Posterior cingulate gyrus (tissue), 11 donors: ENCODE measurements at places on chromosomes 11 and 22.

DNA sequence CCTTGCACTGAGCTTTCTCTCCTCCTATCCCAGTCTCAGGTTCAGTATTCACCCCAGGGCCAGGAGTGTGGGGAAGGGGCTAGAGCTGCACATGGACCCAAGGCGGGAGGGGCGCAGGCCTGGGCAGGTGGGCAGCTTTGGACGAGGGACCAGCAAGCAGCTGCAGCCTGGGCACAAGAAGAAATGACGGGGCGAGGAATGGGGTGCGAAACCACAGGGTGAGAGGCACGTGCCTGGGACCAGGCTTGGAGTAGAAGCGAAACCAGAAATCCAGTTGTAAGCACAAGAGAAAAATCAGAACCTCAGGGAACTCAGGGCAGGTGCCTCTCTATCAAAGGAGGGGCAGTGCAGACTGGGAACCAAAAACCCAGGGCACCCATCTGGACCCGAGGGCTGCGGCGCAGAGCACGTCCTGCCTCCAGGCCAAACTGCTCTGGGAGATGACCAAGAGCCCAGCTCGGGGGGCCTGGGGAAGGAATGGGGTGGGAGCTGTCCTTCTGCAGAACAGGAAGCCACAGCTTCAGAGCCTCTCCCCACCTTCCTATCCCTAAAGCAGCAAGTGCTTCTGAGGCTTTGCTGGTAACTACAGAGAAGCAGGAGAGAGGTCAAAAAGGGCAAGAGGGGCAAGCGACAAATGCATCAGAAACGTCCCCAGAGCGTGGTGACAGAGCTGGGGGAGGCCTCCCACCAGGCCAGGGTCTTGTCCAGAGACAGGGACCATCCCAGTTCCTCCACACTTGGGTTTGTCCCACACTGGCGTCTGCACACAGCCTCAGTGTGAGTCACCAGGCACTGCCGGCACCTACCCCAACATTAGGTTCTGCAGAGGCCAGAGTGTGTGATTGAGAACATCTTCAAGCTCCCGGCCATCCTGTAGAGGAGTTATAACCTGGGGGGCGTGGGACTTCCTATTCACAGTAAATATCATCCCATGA lies 18.3 kb upstream of the TMPRSS4 start:
- DNase-seq: no peak

DNA sequence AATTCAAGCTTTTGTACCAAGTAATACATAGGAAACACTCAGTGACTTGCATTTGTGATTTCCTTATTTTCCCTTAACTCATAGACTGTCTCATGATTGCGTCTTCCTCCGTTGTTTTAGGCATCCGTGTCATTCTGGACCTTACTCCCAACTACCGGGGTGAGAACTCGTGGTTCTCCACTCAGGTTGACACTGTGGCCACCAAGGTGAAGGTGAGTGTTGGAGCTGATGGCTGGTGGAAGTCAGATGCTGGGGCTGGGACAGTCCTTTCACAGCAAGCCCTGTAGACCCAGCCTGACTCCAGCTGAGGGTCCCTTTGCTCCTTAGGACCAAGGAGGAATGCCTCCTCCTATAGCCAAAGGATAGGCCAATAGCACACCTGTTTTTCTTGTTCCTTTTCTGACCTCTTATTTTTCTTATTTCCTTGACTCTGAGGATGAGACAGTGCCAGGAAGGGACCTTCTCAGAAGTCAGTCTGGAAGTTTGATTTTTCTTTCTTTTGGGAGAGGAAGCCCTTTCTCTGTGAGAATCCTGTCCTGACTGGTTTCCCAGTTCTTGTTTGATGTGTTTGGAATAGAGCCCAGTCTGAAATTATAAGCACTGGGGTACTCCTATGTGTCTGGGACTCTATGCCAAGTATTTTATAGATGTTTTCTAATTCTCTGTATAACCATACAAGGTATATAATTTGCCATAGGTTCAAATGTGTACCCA lies 2.2 kb downstream of the SLC3A2 start:
- DNase-seq: no peak

DNA sequence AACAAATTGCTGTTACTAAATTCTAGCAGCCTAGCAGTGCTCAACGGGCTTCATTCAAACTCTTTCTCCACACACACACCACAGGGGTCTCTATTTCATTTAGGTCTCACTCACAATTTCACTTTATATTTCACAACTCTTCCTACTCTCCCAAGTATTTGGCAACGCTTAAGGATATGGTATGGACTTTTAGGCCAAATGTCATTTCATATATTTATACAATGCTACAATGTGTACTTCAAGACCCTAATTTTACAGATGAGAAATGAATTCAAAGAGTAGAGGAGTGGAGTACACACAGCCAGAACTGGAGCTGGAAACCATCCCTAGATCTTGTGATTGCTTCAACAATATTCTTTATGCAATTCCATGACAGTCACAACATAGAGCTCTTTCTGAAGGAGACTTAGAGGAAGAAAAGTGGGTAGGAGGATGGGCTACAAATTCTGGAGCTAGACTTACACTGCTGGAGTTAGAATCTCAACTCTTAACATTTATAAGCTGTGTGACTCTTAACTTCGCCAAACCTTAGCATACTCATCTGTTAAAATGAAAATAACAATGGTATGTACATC lies 2.5 kb upstream of the MS4A13 start:
- no peak for DNase-seq

DNA sequence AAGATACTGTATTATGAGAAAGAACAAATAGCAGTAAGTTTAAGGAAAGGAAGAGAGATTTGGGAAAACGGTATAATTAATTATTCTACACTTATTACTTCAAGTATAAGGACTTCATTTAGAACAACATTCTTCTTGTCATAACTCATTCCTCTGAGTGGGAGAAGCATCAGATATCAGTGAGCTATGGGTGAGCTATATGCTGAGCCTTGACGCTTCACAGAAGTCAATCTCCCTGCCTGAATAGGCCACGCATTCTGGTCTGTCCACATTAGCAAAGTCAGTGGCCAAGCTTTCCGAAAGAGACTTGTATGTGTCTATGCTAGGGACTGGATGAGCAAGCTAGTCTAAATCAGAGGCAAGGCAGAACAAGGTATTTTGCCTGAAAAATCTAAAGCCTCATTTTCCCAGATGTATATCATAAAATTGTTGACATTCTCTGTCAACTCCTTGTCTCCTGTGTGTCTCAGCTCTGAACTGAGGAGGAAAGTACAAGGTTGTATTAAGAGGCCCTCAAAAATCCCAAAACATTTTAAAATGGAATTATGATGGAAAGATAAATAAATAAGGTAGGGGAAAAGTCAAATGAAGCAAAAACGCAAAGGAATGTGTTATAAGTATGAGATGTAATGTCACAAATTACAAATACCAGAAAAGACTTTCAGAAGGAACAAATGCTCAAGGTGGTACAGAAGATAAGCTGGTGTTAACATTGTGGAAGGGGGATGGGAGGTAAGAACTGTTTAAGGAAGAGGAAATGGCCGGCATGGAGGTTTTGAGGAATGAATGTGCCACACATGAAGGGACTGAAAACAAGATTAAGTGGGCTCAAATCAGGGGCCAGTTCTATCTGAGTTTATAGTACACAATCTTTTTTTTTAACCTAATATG lies 1.4 kb downstream of the OR52N2 start:
- DNase-seq: no peak

DNA sequence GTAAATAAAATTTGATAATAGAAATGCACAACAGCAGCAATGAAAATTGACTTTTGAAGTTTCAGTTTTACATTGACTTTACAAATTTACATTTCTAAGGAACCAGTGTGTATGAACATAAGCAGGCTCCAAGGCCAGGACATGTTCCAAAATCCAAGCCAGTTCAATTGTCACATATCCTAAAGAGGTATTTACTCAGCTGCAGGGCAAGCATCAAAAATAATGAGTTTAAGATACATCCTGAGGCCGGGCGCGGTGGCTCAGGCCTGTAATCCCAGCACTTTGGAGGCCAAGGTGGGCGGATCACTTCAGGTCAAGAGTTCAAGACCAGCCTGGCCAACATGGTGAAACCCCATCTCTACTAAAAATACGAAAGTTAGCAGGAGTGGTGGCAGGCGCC lies 39.0 kb upstream of the AKIP1 start:
- no peak for DNase-seq

DNA sequence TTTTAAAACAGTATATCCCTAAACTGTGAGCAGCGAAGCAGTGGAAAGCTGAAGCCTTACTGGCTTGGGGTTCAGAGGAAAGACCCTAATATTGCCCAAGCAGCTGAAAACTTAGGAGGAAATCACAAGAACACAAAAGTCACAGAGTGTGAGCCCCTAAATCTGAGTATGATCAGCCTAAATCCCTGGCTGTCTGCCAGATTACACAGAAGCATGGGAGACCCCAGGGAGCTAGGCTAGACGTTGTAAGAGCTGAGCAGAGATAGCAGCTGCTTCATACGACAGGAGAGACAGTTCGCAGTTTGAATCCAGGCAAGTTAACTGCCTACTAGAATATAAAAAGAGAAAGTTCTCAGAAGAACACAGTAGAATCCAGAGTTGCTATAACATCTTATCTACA lies 81.2 kb downstream of the PACS1 start:
- DNase-seq: no peak

DNA sequence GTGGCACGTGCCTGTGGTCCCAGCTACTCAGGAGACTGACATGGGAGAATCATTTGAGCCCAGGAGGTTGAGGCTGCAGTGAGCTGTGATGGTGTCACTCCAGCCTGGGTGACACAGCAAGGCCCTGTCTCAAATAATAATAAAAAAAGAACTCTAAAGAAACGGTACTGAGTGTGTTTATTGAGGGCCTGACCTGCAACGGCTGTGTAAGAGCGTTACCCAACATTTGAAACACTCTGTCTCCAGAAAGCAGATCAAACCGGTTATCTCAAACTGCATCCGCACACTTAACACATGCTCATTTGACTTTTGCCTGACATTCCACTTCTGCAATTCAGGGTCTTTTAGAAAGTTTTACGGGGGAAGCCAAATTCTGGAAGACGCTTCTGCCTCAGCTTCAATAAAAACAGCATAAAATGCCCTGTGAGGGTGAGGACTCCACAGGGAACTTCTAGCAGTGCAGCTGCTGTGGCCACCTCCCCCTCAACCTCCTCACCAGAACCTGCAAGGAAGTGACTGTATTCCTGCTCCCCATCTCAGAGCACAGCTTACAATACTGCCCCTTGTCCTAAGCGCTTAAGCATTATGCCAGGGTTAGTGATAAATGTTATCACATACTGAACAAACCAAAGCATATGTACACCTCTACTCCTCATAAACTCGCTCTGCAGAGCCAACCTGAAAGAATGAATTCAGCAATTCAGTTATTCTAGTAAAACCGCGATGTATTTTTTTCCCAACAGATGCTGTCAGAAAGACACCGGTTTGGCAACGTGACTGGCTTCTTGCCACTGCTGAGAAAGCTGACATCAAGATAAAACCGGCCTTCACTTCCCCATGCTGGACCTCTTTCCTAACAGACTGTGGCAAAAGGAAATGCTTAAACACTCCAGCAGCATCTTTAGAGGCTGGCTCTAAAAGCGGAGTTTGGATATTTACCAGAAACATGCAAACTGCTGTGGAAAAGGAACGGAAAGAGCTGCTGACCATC lies 52.2 kb downstream of the PRDM10 start:
- DNase-seq: peak; percentile 17

DNA sequence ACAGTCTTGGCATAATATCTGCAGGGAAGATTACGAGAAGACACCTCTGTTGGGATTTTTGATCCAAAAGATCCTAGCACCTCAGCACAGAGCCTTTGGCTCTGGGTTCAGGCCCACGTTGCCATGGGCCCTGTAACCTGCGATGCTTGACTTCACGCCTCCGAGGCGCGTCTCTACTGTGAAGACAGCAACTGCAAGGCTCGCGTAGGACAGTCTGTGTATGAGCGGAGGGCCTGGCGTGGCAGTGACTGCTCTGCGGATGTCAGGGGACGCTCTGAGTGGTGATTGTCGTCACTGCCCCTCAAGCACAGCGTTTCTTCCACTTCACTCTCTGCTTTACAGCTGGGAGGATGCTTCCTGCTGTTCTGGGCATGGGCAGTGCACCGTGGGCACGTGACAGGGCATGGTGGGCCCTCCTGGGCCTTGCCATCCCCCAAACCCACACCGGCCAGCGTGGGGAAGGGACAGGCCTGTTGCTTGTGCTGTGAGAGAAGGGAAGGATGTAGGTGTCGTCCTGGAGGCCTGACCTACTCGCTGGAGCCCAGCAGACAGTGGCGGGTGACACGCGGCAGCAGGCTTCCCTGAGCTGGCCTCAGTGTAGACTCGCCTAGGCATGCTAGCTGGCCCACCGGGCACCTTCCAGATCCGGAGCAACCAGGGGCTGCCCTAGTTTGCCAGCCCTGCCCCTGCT lies 26.5 kb downstream of the GLB1L2 start:
- DNase-seq: no peak

DNA sequence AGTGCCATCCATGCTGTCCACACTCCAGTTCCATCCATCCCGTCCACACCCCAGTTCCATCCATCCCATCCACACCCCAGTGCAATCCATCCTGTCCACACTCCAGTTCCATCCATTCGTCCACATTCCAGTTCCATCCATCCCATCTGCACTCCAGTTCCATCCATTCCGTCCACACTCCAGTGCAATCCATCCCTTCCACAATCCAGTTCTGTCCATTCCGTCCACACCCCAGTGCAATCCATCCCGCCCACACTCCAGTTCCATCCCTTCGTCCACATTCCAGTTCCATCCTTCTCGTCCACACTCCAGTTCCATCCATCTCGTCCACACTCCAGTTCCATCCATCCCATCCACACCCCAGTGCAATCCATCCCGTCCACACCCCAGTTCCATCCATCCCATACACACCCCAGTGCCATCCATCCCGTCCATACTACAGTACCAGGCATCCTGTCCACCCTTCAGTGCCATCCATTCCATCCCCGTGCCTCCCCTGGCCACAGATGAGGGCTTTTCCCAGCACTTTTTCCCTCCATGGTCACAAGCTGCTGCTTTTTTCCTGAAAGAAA lies 704.0 kb downstream of the BRD1 start:
- DNase-seq: no peak
